ENCODE measurements at places on chromosomes 11 and 22.

DNA sequence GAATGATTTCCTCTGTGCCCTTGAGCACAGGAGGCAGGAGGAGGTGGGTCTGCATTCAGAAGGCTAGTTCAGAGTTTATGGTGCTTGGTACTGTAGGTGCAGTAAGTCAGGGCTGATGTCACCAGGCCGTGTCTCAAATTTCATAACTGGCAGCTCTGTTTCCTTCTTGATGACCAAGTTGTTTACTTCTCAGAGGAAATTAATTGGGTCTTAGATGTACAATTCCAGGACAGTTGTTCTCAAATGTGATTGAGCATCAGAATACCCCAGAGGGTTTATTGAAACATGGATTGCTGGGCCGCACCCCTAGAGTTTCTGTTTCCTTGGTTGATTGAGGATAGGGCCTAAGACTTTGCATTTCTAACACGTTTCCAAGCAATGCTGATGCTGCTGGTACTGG is 6.2 kb downstream of the AMOTL1 start:
- DNase-seq: no peak

- no peak for DNase-seq
Observed at GRCh38 chr11:363948-364761, 5.1 kb upstream of the B4GALNT4 start.

GRCh38 chr22:30116362-30117117 is 36.3 kb downstream of the HORMAD2 start:
- no peak for DNase-seq

GRCh38 chr11:13929395-13929891 is 33.1 kb upstream of the SPON1 start:
- no peak for DNase-seq

- DNase-seq: no peak
Observed at GRCh38 chr11:106072804-106073203, 4.3 kb downstream of the KBTBD3 start.

GRCh38 chr11:28049338-28050216 is 58.4 kb downstream of the KIF18A start:
- no peak for DNase-seq

- no peak for DNase-seq
Observed at GRCh38 chr11:73160005-73160760, 18.1 kb upstream of the FCHSD2 start.

- no peak for DNase-seq
Observed at GRCh38 chr22:36279219-36279666, 26.3 kb downstream of the APOL1 start.

DNA sequence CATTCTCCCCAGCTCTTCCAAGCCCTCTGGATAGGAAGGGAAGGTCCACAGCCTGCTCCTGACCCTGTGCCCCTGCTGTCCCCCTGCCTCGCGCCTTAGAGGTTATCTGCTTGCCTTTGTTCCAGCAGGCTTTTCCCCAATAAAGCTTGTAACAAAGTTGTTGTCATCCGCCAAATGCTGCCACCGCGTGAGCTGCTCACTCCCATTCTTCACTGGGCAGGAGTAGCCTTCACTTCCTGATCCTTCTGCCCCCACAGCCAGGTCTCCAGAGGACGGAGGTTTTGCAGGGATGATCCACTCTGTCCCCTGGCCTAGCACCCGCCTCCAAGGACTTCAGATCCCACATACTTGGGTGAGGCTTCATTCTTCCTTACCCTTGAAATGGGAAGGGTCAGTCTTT is 94.0 kb upstream of the RASSF10 start:
- DNase-seq: no peak

GRCh38 chr11:116930177-116930576 is 92.8 kb upstream of the APOA1 start:
- no peak for DNase-seq

DNA sequence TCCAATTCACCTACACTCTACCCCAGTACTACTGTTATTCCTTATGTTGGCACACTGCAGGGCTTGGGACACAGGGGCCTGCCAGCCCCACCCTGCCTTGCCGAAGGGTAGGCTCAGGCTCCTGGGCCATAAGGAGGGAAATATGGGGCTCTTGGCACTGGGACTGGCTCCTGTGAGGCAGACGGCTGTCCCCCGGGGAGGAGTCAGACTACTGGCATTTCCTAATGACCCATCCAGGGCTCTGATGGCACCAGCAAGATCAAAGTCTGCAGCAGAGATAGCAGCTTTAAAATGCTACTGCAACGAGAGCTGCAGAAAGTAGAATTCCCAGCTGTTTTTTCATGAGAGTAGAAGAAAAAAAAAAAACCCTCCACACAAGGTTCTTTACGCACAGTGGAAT is 42.2 kb upstream of the CYP2D6 start:
- DNase-seq: no peak
